ENCODE measurements at places on chromosomes 4 and X.

DNA sequence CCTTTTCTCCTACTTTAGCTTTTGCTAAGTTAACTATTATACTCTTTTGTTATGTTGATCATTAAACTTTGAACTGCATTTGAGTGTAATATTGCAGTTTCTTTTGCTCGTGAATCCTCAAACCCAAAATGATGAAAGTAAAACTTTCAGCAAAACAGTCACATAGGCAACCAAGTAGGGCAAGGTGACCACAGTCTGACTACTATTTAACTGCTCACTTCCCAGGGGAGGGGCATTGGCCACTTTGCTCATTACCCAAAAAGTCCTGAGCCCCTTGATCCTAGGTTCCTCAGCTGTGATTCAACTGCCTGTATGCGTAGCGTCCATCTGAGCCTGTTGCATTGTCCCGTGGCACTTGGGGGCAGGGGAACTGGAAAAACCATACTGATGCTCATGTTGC lies 17.0 kb downstream of the RBMX2 start:
- DNase-seq, result no peak

GRCh38 chr4:1968686-1969295 lies 40.0 kb downstream of the NELFA start:
- DNase-seq, result no peak

GRCh38 chr4:121958777-121959176 lies 6.9 kb upstream of the TRPC3 start:
- no peak for DNase-seq

GRCh38 chr4:25842229-25842845 lies 20.5 kb downstream of the SEL1L3 start:
- DNase-seq, result no peak

DNA sequence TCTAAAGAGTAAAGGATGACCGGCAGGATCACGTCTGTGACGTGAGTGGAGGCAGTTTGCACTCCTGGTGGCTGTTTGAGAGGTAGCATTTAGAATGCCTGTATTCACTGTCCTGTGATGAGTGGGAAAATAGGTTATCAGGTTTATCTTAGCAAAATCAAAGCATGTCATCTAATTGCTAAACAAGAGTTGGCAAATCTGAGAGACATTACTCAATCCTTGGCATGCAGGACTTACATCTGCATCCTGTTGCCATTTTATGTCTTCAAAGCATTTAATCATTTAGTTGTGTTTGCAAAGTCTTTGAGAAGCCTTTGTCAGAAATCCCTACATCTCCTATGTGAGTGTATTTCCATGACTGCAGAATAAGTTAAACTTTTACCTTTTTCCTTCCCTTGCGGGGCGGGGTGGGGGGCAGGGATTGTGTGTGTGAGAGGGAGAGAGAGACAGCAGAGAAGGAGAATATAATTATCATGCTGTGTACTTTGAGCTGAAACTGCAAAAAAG lies 41.4 kb upstream of the MSANTD1 start:
- DNase-seq, result no peak

DNA sequence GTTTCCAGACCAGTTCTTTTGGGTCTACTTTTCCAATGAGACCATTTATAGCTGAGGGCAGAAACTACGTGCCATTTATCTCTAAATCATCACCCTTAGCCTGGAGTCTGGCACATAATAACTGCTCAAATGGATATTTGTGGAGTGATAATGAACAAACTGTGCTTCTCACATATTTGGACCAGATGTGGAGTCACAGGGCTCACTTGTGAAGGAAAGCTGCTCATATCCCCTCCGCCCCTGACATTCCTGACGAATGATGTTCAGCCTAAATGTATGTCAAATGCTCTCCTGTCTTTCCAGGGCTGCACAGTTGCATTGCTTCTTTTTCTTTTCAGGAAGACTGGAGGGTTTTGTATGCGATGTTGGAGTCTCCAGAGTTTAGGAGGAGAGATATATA lies 110.1 kb downstream of the GBA3 start:
- DNase-seq, result no peak

DNA sequence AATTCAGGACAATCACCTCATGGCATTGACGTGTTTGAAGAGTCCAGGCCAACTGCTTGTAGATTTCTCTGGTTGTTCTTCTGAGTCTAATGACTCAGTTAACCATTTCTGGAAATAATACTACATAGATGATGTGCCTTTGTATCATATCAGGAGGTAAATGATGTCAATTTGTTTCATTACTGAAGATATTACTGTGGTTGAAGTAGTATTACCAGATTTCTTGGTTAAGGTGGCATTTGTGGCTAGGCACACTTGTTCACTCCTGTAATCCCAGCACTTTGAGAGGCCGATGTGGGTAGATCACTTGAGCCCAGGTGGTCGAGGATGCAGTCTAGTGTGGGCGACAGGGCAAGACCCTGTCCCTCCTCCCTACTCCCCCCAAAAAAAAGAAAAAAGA lies 15.7 kb downstream of the RPL9 start:
- DNase-seq, result no peak
